Urinary bladder (tissue), 4 donors: ENCODE measurements at places on chromosomes 7 and 10. TPM values are rescaled to one million over a fixed set of nuclear protein-coding genes. Genes with fewer than 3 reads are reported as not detected.

OLAH gene
- not detected for total RNA-seq

ZNF775 gene
- total RNA-seq: 5.1 TPM

MACC1 gene
- 7.1 TPM for total RNA-seq

SEPTIN7 gene
- total RNA-seq: 627 TPM

SH3PXD2A gene
- 56.9 TPM for total RNA-seq

ENO4 gene
- total RNA-seq: 0.74 TPM

CBX3 gene
- total RNA-seq: 134 TPM

CHN2 gene
- 14.5 TPM for total RNA-seq

OR2F1 gene
- total RNA-seq: not detected

MALRD1 gene
- total RNA-seq: 13.8 TPM

ZNF804B gene
- total RNA-seq: 1.2 TPM

TMEM176B gene
- total RNA-seq: 59.4 TPM

FOXI2 gene
- not detected for total RNA-seq

NPVF gene
- not detected for total RNA-seq

STEAP1B gene
- total RNA-seq: 3.2 TPM

RNF133 gene
- 2.1 TPM for total RNA-seq

DDC gene
- total RNA-seq: 2.0 TPM

CDH23 gene
- total RNA-seq: 9.9 TPM

HERC4 gene
- total RNA-seq: 155 TPM

IDI2 gene
- not detected for total RNA-seq

EPHA1 gene
- 3.2 TPM for total RNA-seq

ZNF365 gene
- total RNA-seq: 0.85 TPM

NODAL gene
- not detected for total RNA-seq

EXOSC1 gene
- total RNA-seq: 25.4 TPM

ECHDC3 gene
- total RNA-seq: 1.5 TPM

OPN1SW gene
- total RNA-seq: not detected

TNRC18 gene
- 63.0 TPM for total RNA-seq

AZGP1 gene
- 1.9 TPM for total RNA-seq

MPP7 gene
- 31.2 TPM for total RNA-seq

NRAP gene
- 1.5 TPM for total RNA-seq

EPO gene
- not detected for total RNA-seq

MYL7 gene
- 2.7 TPM for total RNA-seq
